Fibroblast of pulmonary artery (primary cell): ENCODE measurements at places on chromosomes 12 and 14.

- no peak for DNase-seq
Observed at GRCh38 chr12:126760092-126760491, 1506.9 kb upstream of the TMEM132C start.

DNA sequence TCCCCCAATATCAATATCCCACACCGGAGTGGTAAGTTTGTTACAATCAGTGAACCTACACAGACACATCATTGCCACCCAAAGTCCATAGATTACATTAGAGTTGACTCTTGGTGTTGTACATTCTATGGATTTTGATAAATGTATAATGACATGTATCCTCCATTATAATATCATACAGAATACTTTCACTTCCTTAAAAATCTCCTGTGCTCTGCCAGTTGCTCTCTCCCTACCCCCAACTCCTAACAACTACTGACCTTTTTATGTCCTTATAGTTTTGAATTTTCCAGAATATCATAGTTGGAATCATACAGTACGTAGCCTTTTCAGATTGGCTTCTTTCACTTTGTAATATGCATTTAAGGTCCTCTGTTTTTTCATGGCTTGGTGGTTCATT lies 48.4 kb downstream of the SLC4A8 start:
- no peak for DNase-seq

DNA sequence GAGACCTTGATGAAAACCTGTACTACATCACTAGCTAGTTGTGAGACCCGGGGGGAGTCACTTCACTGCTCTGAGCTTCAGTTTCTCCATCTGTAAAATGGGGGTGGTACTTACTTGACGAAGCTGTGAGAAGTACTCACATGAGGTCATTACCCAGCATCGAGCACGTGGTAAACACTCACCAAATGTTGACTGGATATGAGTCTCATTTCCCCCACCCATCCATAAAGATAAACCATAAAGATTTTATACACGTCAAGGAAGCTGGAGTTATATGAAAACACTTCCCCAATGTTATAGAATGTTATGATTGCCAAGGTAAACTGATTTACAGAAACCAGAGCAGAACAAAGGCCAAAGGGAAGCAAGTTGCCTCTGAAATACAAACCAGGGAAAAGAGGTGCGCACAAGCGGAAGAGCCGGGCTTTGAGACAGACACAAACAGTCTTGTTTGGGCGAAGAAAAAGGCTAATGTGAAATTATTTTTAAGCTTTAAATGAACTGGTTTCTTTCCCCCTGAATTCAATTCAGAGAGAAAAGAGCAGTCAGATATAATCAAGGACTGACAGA lies 536.8 kb downstream of the MED13L start:
- no peak for DNase-seq

- no peak for DNase-seq
Observed at GRCh38 chr14:53350866-53351265, 197.7 kb upstream of the DDHD1 start.

- DNase-seq, result peak; percentile 33
Observed at GRCh38 chr12:2806700-2807099, 5.8 kb upstream of the ITFG2 start.
